ENCODE measurements at places on chromosomes 12 and 14. TPM values are rescaled to one million over a fixed set of nuclear protein-coding genes. Genes with fewer than 3 reads are reported as not detected.

Gene VRTN
- 128 TPM for total RNA-seq

Gene EIF2S3B
- 1.0 TPM for total RNA-seq

Gene SLC6A12
- 0.76 TPM for total RNA-seq

Gene APOF
- total RNA-seq: 0.11 TPM

Gene RDH16
- total RNA-seq: 0.85 TPM

Gene KHNYN
- total RNA-seq: 33.2 TPM

Gene NEUROD4
- not detected for total RNA-seq

Gene TRAF3
- total RNA-seq: 11.2 TPM

Gene NINJ2
- 0.42 TPM for total RNA-seq

Gene KRT7
- 11.5 TPM for total RNA-seq

Gene PPP1R1A
- 13.1 TPM for total RNA-seq
